ENCODE measurements at places on chromosomes 12 and 14. TPM values are rescaled to one million over a fixed set of nuclear protein-coding genes. Genes with fewer than 3 reads are reported as not detected.

The CDCA4 gene
- 53.0 TPM for total RNA-seq

The GLIPR1L1 gene
- not detected for total RNA-seq

The CLEC4A gene
- 0.19 TPM for total RNA-seq

The GNG2 gene
- 248 TPM for total RNA-seq

The SOCS2 gene
- total RNA-seq, result 31.6 TPM

The DPF3 gene
- 6.6 TPM for total RNA-seq

The HOXC10 gene
- total RNA-seq, result not detected

The IGF1 gene
- total RNA-seq, result 0.19 TPM

DNA sequence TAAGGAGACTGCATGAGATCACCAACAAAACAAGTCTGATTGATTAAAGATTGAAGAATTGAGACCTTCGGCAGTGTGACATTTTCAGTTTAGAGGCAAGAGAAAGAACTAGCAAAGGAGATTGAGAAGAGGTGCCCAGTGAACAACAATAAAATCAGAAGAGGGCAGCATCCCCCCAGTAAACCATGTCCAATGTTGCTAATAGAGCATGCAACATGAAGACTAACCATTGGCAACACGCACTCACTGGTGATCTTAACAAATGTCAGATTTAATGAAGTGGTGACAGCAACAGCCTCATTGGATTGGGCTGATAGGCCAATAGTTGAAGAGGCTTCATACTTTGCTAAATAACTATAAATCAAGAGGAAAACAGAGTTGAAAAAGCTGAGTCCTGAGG, 20.7 kb upstream of the TAS2R14 start:
- no peak for DNase-seq

- no peak for DNase-seq
Measured at GRCh38 chr12:46389031-46389616, 16.6 kb upstream of the SLC38A2 start.

- no peak for DNase-seq
Measured at GRCh38 chr12:132583736-132584135, 26.6 kb downstream of the LRCOL1 start.

DNA sequence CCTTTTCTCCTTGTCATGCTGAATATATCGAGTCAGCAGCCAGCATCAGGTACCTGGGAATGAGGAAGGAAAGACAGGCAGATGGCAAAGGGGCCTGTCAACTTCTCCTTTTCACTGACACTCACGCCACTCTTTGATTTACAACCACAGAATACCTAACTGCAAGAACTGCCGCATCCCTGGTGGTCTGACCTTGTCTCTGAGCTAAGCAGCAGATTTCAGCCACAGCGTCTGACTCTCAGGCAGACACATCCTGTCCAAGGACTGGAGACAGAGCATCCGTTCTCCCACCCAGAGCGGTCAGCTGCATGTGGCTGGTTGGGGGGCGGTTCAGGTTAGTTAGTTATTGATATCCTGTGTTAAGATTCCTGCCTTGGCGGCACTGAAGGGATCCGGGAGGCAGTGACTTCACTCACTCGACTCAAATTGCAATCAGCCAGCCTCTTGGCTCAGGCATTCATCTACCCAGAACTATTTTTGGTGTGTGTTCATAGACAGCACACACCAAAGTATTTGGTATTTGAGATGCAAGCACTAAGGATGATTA, 11.2 kb upstream of the MAP1LC3B2 start:
- DNase-seq, result no peak

- DNase-seq, result no peak
Measured at GRCh38 chr12:108804271-108804953, 53.0 kb downstream of the SSH1 start.

DNA sequence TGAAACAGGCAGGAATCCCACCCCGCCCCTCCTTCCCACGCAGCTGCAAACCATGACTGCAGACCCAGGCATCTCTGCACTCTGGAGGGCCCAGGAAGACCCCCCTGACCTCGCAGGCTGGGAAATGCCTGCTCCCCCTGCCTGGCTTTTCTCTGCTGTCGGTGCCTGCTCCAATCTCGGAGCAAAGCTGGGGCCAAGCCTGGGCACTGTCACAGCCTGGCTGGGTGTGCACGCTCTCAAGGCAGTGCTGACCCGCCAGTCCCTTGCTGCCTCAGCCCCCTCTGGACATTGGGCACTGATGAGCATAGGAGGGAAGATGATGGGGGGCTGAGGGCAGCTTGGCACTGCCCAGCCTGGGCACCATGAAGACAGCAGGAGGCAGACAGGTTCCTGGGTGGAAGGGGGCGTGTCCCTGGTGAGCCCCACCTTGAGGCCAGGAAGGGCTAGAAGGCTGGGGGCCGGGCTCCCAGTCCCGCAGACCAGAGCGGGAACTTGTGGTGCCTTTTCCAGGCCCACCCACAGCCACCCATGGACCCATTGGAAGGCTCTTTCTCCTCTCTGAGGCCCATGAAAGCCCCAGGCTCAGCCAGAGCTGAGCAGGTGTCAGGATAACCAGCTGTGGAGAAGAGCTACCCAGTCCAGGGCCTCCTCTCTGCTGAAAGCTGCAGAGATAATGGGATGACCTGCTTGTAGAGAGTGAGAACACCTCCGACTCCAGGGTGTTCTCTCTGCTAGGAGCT, 10.7 kb upstream of the ZNF605 start:
- no peak for DNase-seq

Data from activated CD4-positive, alpha-beta T cell treated with anti-CD3 and anti-CD28 coated beads, Interleukin-2, amount 10 ng/mL, durations not matched to agents 7 days and 5 days (primary cell).